Naive thymus-derived CD8-positive, alpha-beta T cell (primary cell): ENCODE measurements at places on chromosomes 4 and X. TPM values are rescaled to one million over a fixed set of nuclear protein-coding genes. Genes with fewer than 3 reads are reported as not detected.

DNA sequence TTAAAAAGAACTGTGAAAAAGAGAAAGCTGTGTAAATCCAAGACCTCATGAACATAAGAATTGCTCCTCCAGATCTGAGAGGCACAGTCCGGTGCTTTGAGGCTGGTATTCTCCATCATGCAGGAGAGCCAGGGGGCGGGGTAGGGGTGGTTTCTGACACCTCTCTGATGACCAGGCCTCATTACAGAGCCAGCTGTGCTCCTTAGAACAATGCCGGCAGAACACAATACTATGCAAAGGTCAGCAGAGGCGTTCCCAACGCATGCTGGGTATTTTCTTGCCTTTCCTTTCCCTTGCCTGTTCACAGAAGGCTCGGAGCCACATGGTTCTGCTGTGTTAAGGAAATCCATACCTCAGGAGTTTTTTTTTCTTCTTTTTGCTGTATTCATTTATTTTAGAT is 91.2 kb upstream of the SOD3 start:
- no peak overlapping the region for H3K27ac ChIP-seq
- peaks cover 25% of the 10 kb centered on the region for H3K27me3 ChIP-seq
- no peak overlapping the region for H3K4me3 ChIP-seq
- H3K4me1 ChIP-seq, result no peaks in the 10 kb centered on the region
- peaks cover 7% of the 10 kb centered on the region for H3K36me3 ChIP-seq
- DNase-seq, result no peak

GRCh38 chr4:183588169-183588675 is 70.8 kb downstream of the RWDD4 start:
- H3K36me3 ChIP-seq, result no peaks in the 10 kb centered on the region
- no peaks in the 10 kb centered on the region for H3K27me3 ChIP-seq
- DNase-seq, result no peak
- H3K4me1 ChIP-seq, result no peaks in the 10 kb centered on the region

DNA sequence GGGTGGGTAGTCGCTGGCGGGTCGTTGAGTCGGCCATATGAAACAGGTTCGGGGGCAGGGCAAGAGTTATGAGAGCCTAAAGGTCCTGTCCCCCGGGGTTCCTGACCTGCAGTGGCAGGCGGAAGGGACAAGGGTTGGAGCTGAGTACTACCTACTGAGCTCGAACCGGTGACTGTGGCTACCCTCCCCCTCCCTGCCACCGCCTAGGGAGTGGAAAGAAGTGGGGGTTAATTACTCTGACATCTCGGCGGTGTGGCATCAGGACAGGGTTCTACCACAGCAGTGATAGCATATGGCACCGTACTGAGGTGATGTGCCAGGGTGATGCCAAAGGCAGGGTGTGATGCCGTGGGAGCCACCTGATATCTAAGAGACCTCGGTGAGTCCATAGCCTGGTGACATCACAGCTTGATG is 307 bp downstream of the ATG4A start:
- no peaks in the 10 kb centered on the region for H3K27me3 ChIP-seq
- DNase-seq, result no peak
- H3K36me3 ChIP-seq, result no peaks in the 10 kb centered on the region
- H3K4me3 ChIP-seq, result no peak overlapping the region
- peaks cover 13% of the 10 kb centered on the region for H3K4me1 ChIP-seq
- no peak overlapping the region for H3K27ac ChIP-seq

GRCh38 chr4:1808851-1809753 is 16.0 kb downstream of the FGFR3 start:
- no peak overlapping the region for H3K4me3 ChIP-seq
- no peaks in the 10 kb centered on the region for H3K27me3 ChIP-seq
- no peak overlapping the region for H3K27ac ChIP-seq
- H3K4me1 ChIP-seq, result no peaks in the 10 kb centered on the region

EXOC1 gene
- 41.9 TPM for total RNA-seq

ZNF711 gene
- total RNA-seq, result 2.3 TPM

SH3RF1 gene
- total RNA-seq, result 0.16 TPM
